ENCODE measurements at places on chromosomes 4 and X.

DNA sequence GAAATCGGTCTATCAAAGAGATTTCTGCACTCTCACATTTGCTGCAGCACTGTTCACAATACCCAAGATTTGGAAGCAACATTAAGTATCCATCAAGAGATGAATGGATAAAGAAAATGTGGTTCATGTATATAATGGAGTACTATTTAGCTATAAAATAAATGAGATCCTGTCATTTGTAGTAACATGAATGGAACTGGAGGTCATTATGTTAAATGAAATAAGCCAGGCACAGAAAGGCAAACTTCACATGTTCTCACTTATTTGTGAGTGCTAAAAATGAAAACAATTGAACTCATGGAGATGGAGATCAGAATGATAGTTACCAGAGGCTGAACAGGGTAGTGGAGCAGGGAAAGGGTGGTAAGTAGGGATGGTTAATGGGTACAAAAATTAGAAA, 17.0 kb upstream of the PROM1 start:
- no peak for DNase-seq

GRCh38 chr4:16075061-16075460, 8.8 kb downstream of the PROM1 start:
- no peak for DNase-seq

GRCh38 chr4:156999175-156999517, 27.5 kb upstream of the PDGFC start:
- no peak for DNase-seq

DNA sequence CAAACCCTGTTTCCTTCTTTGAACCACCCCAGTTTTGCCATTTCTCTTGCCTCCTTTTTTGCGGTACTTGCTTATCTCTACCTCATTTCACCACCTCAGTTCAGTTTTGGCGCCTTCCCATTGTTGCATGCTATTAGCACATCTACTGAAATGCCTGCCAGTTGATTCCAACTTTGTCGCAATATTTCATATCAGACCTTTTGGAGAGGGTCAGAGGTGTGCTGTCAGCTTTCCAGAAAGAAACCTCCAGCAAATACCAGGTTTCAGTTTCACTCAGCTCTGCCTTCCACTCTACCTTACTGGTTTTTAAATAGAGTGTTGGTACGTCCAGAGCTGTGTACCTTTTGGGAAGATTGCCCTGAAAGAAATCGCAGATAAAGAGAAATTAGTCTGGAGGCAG, 91.9 kb upstream of the CPEB2 start:
- no peak for DNase-seq

DNA sequence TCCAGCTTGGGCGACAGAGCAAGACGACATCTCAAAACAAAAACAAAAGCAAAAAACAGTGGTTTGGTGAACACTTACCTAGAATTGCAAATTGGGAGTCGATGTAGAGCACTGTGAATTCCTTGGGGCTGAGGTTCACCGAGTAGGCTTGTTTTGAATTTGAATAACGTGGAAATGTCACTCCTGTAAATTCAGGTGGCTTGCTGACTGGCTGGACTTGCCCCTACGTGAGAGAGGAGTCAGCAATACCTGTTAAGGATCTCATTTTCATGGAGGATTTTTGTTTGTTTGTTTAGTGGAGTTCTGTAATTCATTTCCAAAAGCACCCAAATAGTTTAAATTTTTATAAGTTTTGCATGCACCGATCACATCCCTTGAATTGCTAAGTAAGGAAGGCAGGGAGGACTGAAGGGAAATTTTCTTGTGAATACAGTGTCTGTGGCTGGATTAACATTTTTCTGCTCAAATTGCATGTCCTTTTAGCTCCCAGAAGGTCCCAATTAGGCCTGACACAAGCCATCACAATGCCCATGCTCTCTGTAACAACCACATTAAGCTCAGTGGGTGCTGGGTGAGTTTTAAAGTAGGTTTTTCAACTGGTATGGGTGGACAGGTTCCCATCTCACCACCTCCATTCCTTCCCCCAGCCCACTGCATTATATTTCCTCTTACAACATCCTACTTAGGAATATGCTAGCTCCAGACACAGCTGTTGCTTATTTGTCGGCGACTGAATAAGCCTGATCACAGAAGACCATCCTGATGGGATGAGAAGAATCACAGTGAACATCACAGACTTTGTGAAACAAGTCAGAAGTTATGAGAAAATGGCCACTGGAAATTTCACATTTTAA, 58.5 kb upstream of the TTC29 start:
- no peak for DNase-seq

Data from globus pallidus (tissue), 1 donor.